ENCODE measurements at places on chromosomes 7 and 10.

DNA sequence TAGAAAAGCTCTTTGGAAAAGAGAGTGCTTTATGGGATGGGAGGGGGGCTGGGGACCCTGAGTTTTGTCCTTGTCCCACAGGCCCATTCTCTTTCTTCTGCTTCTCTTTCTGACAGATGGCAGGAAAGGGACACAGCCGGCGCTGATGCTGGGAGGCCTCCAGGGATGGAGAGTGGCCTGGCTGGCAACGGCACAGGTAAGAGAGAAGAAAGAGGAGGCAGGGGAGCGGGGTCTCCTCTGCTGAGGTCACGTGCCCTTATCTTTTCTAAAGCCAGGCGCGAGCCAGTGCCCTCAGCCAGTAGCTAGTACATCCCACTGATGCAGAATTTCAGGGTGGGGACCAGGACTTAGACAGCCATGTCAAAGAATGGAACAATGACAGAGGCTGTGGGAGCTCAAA, 9.2 kb downstream of the ZNF775 start:
- DNase-seq, result no peak

DNA sequence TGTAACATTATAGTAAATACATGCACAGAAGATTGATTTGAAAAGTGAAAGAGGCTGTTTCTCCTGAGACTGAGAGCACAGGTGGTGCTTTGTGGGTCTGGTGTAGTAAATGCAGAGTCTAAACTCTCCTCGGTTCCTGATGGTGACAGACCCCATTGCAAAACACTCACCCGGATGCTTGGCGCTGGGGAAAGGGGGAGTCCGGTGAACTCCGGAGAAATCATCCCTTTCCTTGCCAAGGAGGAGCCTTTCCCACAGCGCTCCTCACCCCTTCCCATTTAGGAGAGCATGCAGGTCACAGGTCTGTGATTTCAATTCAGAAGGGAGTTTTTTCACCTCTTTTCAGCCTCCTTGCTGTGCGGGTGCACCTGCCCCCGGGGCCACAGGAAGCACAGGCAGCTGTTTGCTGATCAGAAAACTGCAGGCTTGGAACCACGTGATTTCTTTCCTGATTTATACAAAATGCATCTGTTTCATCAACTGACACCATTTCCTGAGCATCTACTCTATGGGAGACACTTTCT, 75.6 kb upstream of the LYZL2 start:
- no peak for DNase-seq

GRCh38 chr7:111255576-111255975, 164.6 kb downstream of the LRRN3 start:
- peak; percentile 42 for DNase-seq

GRCh38 chr7:154426778-154427177, 374.6 kb downstream of the DPP6 start:
- no peak for DNase-seq

- DNase-seq, result no peak
Measured at GRCh38 chr10:120946497-120946896, 95.3 kb downstream of the WDR11 start.

- DNase-seq, result peak; percentile 84
Measured at GRCh38 chr10:73848821-73849489, 25.4 kb downstream of the CAMK2G start.

DNA sequence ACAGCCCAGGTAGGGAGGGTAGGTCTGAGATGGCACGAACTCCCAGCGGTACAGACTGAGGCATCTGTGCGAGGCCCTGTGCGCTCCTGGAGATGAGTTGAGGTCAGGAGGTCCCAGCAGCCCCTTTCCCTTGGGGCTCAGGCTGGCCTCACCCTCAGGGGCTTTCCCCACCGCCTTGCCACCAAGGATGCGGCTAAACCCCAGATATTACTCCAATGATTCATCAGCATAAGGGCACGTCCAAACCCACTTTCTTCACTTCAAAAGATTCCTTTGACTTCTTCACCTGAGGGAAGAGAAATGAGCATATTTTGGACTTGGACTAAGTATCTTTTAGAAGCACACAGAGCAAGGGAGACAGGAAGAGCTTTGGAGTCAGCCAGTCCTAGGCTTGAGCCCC, 20.3 kb downstream of the UROS start:
- no peak for DNase-seq

DNA sequence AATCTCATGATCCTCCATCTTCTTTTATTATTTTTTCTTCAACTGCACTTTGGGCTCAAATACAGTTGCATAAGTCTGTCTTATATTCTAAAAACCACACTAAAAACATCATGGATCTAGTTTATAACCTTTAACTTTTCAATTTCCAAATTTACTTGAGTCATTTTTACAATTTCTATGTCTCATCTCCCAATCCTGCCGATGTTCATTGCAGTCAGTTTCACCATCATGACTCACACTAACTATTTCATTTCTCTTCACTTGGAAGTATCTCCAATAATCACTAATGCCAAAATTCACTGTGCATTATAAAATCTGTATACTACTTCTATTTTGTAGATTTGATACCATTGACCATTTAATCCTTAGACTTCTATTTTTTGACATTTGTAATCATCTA, 806.9 kb upstream of the SORCS1 start:
- peak; percentile 53 for DNase-seq

- DNase-seq, result peak; percentile 90
Measured at GRCh38 chr7:135320268-135320667, 86.6 kb downstream of the STRA8 start.

- DNase-seq, result no peak
Measured at GRCh38 chr7:130366564-130366963, 13.7 kb upstream of the CPA1 start.

GRCh38 chr7:140674356-140674800, 1.6 kb downstream of the ADCK2 start:
- DNase-seq, result no peak

GRCh38 chr10:97540669-97541500, 31.7 kb upstream of the ANKRD2 start:
- peak; percentile 65 for DNase-seq

All from fibroblast of the aortic adventitia (primary cell).